ENCODE measurements at places on chromosomes 3 and 15. TPM values are rescaled to one million over a fixed set of nuclear protein-coding genes. Genes with fewer than 3 reads are reported as not detected.

DNA sequence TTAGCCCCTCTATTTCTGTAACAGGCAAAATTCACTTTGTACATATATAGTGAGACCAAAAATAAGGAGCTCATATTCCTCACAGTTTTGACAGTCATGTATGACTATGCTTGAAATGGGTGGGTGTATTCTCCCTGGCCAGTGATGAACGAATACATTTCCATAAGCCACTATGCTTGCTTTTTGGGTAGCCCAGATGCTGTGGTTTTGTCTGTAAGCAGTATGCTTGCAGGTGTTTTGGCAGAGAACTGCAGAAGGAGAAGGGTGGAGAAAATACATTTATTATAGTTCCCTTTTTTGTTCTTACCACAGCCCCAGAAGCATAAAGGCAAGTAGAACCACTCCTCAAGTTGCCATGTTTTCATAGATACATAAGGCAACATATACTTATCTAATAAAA lies 131.2 kb downstream of the RBMS3 start:
- no peak for DNase-seq
- peaks cover 10% of the 10 kb centered on the region for H3K4me1 ChIP-seq
- H3K27ac ChIP-seq = no peak overlapping the region
- no peaks in the 10 kb centered on the region for H3K27me3 ChIP-seq
- no peak overlapping the region for H3K4me3 ChIP-seq

DNA sequence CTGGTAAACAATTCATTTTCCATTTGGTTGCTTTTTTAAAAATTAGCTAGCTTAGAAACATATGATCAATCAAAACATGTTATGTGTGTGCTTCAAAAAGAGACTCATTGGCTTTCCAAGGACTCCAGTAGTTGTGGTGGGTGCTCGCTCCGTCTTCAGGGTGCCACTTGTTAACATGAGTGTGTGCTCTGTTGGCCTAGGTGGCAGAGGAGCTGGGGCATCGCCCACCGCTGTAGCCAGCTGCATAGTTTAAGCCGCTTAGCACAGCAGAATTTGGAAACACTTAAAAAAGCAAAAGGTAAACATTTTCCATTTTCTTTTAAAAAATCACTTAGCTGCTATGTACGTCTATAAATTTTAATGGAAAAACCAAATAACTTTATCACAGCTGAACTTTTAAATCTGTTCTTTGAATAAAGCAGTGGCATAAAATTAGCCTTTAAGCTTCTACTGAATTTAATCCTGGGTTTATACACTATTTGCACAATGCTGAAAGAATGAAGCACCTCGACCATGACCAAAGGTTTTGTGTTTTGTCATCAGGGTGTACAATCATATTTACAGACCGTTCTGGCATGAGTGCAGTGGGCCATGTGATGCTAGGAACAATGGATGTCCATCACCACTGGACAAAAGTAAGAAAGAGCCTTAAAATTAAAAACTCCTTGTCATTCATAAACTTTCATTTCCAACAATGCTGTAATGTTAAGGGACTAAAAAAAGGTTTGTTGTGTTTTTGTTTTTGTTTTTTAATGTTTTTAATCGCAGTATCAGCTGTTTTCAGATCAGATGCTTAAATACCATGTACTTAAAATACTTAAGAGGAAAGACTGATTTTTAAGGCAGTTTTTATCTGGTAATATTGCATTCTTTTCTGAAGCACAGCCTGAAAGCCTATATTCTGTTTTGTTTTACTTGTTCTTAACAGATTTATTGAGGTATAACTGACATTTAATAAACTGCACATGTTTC lies 57.9 kb downstream of the TCAIM start:
- H3K36me3 ChIP-seq = no peaks in the 10 kb centered on the region
- no peak overlapping the region for H3K27ac ChIP-seq
- H3K4me3 ChIP-seq = no peak overlapping the region
- H3K27me3 ChIP-seq = no peaks in the 10 kb centered on the region
- peak; percentile 29 for DNase-seq

DNA sequence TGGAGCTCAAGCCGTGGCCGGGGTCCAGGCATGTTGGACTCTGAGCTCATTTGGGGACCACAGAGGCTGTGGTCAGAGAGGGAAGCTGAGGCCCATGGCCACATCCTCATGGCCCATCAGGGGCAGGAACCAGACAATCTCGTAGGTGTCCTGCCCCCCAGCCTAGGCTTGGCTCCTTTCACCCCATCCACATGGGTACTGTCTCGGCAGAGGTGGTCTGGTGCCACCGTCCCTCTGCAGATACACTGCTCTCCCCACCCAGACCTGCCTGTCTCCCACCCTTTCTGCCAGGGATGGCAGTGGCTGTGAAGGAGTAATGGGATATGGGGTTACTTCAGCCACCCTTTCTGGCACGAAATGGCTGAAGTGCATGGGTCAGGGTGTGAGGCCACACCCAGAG lies 7.9 kb downstream of the PRSS50 start:
- H3K27ac ChIP-seq = no peak overlapping the region
- no peaks in the 10 kb centered on the region for H3K36me3 ChIP-seq
- no peak overlapping the region for H3K4me3 ChIP-seq
- H3K27me3 ChIP-seq = no peaks in the 10 kb centered on the region
- no peak for DNase-seq

DNA sequence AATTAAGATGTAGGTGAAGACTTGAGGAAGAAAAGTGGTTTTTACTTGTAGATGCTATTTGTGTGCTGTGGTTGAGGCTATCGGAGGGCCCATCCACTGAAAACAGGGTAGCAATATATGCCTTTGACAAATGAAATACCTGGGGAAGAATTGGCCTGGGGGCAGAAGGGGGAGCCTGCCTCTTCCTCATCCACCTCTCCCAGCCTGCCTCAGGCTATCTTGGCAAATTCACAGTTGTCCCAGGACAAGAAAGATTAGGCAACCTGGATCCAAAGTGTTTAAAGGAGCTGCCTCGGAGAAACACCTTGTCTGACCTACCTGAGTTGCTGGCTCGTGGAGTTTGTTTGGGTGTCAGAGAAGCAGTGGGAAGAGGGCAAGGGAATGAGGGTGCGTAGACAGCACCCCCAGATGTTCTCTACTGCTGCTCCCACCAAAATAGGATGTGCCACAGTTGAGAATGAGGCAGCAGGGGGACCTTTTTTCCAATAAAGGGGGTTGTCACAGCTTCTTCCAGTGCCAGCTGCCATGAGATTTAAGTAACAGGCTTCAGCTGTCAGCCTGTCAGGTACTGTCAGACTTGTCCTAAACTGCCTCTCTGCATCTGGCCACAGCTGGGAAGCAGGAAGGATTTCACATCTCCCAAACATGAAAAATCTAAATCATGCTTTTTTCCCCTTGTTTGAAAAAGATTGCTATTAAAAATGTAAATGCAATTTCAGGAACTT lies 9.2 kb downstream of the PLEKHO2 start:
- no peak overlapping the region for H3K4me3 ChIP-seq
- H3K27me3 ChIP-seq = no peaks in the 10 kb centered on the region
- peak overlapping the region; percentile 58 for H3K27ac ChIP-seq

GRCh38 chr3:185912512-185912911 lies 25.3 kb downstream of the TRA2B start:
- H3K4me3 ChIP-seq = no peak overlapping the region
- H3K4me1 ChIP-seq = no peaks in the 10 kb centered on the region
- no peaks in the 10 kb centered on the region for H3K27me3 ChIP-seq
- peaks cover 17% of the 10 kb centered on the region for H3K36me3 ChIP-seq

DNA sequence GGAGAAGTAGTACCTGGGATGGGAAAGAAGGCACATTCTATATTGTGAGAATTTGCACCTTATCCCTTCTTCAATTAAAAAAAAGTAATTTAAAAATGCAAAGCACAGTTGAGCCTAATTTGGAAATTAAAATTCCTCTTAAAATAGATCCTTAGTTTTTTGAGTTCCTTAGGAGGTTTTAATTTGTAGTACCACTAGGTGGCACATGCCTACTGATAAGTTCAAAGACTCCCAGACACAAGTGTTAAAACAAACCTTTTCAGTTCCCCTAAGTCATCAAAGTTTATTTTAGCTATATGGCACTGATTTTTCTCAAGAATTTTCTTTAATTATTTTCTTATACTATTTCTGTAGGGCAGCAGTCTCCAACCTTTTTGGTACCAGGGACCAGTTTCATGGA lies 127.6 kb upstream of the AZI2 start:
- no peaks in the 10 kb centered on the region for H3K27me3 ChIP-seq
- no peak for DNase-seq
- H3K27ac ChIP-seq = no peak overlapping the region
- no peaks in the 10 kb centered on the region for H3K4me1 ChIP-seq
- no peaks in the 10 kb centered on the region for H3K36me3 ChIP-seq
- H3K4me3 ChIP-seq = no peak overlapping the region

DNA sequence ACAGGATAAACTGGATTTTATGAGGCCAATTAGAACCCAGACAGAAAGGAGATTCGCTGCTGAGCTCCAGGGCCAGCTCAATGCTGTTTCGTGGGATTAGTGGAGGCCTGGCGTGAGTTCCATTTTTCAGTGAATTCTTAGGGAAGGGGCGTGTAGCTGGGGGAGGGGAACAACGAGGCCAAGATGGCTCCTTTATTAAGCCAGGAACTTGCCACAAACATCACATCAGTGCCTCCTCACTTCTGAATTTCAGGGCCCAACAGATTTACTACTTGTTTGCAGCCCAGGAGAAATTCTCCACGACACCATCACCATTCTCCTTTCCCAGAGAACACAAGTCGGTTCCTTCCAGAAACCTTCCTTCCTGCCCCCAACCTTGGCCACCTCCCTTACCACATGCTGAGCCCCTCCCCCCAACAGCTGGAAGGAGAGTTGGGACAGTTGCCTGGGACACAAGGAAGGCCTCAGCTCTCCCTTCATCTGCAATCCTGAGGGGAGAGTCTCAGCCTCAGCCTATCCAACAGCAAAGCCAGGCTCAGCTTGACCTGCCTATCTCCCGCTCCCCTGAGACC lies 5.8 kb downstream of the IGDCC4 start:
- H3K27me3 ChIP-seq = peaks cover 13% of the 10 kb centered on the region
- no peaks in the 10 kb centered on the region for H3K36me3 ChIP-seq
- no peak overlapping the region for H3K27ac ChIP-seq
- H3K4me3 ChIP-seq = no peak overlapping the region
- H3K4me1 ChIP-seq = peaks cover 15% of the 10 kb centered on the region

The CDHR4 gene
- total RNA-seq = 21.9 TPM

- H3K27me3 ChIP-seq = no peaks in the 10 kb centered on the region
- H3K36me3 ChIP-seq = no peaks in the 10 kb centered on the region
- H3K4me1 ChIP-seq = no peaks in the 10 kb centered on the region
- H3K27ac ChIP-seq = no peak overlapping the region
- H3K4me3 ChIP-seq = no peak overlapping the region
Observed at GRCh38 chr3:78337801-78338211, 1297.9 kb downstream of the ROBO2 start.

- no peaks in the 10 kb centered on the region for H3K27me3 ChIP-seq
- no peaks in the 10 kb centered on the region for H3K36me3 ChIP-seq
- H3K4me3 ChIP-seq = no peak overlapping the region
- no peak overlapping the region for H3K27ac ChIP-seq
- no peaks in the 10 kb centered on the region for H3K4me1 ChIP-seq
Observed at GRCh38 chr15:83249030-83249343, 35.5 kb downstream of the BNC1 start.

- H3K36me3 ChIP-seq = no peaks in the 10 kb centered on the region
- DNase-seq = no peak
- H3K27ac ChIP-seq = no peak overlapping the region
- no peak overlapping the region for H3K4me3 ChIP-seq
- no peaks in the 10 kb centered on the region for H3K27me3 ChIP-seq
Observed at GRCh38 chr3:86147119-86147518, 843.8 kb downstream of the VGLL3 start.

- H3K36me3 ChIP-seq = peaks cover 8% of the 10 kb centered on the region
Observed at GRCh38 chr3:133941415-133941821, 45.7 kb upstream of the RAB6B start.

DNA sequence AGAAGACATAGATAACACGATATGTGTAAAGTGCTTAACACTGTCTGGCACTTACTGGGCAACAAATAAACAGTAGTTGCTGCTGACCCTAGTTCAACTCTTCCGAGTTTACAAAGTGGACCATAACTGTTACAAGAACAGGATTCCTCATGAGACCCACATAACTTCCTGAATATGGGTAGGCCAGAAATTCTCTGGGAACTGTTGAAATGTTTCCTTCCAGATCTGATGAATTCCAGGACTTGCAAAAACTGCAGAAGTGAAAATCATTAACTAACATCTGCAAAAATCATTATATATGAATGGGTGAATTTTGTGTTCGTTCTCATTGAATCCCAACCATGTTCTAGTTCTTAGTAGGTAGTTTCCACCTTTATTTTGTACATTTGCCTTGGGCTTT lies 181.7 kb upstream of the MME start:
- no peak for DNase-seq
- H3K36me3 ChIP-seq = no peaks in the 10 kb centered on the region
- no peaks in the 10 kb centered on the region for H3K27me3 ChIP-seq
- no peak overlapping the region for H3K27ac ChIP-seq

All from upper lobe of left lung (tissue), 6 donors.